ENCODE measurements at places on chromosomes 1 and 21.

GRCh38 chr1:15734901-15735300, 1.2 kb upstream of the SLC25A34 start:
- no peak for DNase-seq

DNA sequence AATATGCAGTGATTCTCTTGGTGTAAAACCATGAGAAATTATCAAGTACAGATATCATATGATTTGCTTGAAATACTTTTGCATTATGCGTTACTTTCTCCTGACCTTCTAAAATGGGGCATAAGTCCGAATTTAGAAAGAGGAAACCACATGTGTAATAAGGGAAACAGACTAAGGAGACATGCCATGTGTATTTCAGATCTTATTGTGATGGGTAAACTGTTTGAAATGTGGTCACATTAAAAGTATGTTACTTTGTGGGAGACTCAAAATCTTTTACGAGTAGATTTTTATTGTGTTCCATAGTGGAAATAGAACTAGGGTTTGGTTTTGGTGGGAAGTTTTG, 173.0 kb downstream of the NFIA start:
- DNase-seq, result no peak

GRCh38 chr1:40662864-40663263, 2.6 kb downstream of the RIMS3 start:
- no peak for DNase-seq

DNA sequence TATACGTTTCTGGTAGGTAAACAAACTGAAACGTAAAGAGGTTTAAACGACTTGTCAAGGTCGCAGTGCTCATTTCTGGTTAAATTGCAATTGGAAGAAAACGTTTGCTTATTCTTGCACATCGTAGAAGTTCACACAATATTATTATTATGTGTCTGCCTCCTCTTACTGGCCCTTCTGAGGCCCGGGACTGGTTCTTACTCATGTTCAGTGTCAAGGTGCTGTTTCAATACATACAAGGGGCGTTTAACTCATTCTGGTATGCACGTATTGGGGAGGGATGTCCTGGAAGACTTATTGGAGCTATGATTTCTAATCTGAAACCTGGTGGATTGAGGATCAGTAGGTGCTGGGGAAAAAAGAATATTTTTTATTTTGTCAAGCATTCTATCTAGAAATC, 932 bp downstream of the RPF1 start:
- no peak for DNase-seq

DNA sequence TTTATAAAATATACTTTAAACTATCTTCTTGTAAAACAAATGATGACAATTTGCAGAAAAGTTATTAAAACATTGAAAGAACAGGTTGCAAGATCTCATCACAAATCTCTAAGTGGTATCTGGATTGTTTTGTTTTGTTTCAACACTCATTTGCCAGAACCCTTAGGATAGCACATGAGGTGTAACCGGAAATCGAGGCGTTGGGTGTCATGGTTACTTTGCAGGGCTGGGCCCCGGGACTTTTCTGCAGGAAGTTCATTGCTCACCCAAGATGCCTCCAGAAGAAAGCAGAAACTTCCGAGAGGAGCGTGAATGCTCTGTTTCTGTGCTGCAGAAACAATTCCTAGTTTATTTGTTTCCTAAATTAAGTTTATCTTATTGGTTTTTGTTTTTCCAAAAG, 2.5 kb downstream of the DISC1 start:
- DNase-seq, result no peak

DNA sequence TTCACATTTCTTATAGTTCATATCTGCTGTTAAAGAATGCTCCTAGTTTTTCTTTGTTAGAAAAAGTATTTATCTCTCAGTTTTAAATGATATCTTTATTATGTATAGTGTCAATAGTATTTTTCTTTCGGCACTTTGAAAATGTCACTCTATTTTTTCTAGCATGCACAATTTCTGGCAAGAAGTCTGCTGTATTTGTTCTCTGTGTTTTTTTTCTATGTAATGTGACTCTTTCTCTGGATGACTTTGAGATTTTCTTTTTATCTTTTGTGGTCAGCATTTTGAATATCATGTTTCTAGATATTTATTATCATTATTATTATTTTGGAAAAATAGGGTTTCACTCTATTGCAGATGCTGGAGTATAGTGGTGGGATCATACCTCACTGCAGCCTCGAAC, 285.2 kb downstream of the PTGER3 start:
- no peak for DNase-seq

GRCh38 chr21:38538353-38538752, 40.1 kb upstream of the ERG start:
- no peak for DNase-seq

DNA sequence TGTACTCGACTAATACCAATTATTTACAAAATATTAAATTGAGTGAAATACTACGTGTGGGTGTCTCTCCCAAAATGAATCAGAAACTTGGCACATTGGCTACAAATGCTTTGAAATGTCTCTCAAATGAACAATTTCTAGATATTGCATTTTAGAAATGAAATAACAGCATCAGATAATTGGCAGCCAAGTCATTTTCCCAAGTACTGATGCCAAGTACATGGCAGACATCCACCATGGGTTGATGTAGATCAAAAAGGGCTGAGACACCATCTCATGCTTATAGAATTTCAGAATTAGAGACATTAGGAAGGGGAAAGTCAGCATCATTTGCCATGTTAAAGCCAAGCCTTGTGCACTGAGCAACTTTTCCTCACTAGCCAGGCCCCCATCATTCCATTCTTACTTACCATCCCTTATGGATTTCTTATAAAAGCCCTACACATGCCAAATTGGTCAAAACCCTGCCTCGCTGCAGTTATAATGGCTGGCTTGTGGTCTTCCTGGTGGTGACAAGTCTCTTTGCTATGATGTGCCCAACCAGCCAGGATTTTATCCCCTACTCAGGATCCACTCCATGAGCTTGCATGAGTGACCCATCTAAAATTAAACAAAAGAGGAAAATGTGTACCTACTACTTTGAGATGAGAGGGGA, 73.1 kb downstream of the GREM2 start:
- no peak for DNase-seq

DNA sequence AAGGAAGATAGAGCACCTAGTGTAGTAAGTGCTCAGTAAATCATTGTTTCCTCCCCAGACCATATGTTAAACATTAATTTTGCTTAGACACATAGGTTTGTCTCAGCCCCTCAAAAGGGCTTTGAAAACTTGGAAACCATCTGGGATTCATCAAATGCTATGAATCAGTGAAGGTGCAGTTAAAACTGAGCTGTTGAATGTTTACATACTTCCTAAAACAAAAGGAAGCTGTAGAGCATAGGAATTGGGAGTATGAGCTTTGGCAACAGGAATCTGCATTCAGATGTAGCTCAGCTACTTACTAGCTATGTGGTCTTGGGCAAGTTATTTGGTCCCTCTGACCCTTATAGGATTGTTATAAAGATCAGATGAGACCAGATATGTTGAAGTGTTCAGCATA, 18.7 kb upstream of the PODN start:
- no peak for DNase-seq

DNA sequence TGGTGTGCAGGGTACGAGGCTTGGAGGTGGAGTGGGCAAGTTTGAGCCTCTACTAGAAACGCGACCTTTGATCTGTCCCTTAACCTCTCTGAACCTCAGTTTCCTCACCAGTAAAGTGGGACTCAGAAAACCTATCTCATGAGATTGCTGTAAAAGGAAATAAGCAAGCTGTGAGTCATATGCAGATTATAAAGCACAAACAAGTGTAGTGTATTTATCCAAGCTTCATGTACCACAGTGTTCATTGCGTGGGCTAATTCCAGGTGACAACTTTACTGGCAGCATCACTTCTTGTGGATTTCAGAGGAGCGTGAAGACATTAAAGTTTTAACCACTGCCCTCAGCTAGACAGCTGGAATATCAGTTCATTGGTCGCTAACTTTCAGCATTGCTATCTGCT, 44.4 kb downstream of the ZNF697 start:
- DNase-seq, result no peak

GRCh38 chr1:158087320-158087927, 93.3 kb upstream of the CD1D start:
- DNase-seq, result peak; percentile 17

DNA sequence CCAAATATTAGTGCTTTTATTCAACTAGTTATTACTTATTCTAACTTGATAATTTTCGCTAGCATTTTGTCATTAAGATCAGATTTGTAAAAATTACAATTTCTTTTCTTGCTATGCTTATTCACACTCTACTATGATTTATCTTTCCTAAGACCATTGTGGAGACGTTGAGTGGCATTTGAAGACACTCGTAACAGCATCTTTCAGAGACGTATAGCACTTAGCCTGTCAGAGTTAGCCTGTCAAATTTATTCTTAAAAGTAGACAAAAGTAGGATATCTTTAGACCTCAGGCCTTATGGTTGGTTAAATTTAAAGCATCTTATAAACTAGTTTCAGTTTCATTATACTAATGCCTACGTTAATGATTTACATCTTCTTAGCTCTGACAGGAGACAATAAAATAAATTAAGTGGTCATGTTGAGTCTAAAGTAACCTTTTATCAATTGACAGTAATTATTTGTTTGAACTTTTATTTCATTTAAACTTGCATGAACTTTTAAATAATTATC, 1410.1 kb downstream of the MRPL39 start:
- no peak for DNase-seq

DNA sequence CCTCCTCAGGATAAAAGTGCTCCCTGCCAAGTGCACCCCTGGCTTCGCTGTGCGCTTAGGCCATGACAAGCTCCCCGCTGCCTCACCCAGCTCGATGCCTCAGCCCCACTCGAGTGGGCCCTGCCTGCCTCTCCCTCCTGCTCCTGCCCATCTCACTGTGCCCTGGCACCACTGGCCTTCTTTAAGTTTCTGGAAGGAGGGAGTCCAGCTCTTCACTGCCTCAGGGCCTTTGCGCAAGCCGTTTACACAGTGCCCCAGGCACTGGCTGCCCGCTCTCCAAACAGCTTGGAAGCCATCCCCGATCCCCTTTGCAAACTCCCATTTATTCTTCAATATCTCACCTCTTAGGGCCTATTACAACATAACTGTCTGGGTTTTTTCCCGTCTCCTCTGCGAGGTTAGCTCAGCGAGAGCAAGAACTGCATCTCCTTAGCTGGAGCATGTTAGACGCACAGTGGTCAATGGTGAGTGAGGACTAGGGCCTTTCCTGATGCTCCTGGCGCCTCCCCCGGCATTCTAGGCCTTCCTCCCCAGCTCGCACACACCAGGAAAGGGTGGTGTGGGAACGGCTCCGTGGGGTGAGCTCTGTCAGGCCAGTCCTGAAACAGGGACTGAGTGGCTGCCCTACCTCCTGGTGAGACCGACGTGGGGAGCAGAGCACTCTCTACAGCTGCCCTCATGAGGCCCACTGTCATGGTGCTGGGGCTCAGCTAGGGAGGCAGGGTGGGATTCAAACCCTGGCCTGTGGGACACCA, 31.9 kb downstream of the PODN start:
- no peak for DNase-seq

- DNase-seq, result no peak
Measured at GRCh38 chr21:31530364-31530763, 129.1 kb upstream of the SOD1 start.

GRCh38 chr1:18110968-18111367, 3.4 kb downstream of the IGSF21 start:
- DNase-seq, result no peak

DNA sequence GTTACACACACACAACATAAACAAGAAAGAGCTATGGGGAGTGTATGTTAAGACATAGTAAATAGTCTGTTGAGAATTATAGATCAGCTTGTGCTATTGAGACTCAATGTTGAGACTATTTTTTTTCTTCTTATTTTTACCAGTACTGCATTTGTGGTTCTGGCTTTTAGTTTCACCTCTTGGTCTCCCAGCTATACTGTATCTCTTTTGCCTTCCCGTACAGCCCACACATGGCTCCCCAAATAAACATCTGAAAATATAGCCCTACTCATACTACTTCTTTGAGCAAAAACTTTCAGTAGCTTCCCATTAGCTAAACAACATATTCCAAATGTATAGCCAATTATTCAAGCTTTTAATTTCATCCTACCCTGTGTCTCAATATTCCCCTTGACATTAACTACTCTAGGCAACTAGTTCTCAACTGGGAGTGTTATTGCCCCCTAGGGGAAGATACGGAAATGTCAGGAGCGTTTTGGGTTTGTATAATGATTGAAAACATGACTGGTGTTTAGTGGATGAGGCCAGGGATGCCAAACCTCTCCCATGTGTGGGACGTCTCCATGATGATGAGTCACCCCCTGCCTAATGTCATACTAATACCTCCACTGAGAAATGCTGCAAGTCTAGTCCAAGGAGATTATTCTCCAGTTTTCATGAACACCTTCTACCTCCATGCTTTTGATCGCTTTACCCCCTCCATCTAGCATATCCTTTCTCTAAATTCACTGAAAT, 6.8 kb downstream of the RPE65 start:
- peak; percentile 53 for DNase-seq

DNA sequence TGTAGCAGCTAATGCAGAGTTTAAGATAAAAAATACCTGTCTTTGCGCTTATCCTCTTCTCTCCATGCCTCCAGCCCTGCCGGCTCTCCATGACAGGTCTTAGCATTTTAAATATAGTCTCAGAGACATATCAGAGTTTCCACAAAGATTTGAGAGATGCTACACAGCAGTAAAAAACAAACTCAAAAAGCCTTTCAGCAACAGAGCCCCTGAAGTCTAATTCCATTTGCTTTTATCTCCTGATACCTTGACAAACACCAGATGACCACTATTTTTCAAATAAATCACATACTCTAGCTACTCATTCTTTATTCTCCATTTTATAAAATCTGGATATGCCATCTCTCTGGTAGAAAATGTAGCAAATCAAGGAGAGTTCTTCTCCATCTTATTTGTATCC, 79.5 kb upstream of the LRRC53 start:
- no peak for DNase-seq

DNA sequence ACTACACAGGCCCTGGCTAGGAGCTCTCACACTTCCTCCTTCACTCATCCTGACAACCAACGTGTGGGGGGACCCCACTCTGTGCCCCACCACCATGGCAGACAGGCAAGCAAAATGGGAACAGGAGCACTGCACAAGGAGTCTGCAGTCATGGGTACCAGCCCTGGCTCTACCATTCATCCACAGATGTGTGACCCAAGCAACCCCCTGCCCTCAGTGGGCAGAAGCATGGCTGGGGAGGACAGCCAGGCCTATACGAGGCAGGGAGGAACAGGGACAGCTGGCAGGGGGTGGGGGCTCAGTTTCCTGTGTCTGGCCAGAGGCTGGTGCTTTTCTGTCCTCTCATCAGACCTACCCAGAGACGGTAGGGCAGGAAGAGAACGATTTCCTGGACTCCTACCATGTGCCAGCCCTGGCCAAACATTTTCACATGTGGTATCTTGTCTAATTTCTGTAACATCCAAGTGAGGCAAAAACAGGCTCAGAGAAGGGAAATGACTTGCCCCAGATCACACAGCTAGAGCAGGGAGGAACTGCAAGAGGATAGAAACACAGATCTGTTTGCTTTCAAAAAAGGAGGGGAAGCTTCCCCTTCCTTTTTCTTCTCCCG, 178.0 kb downstream of the HIVEP3 start:
- DNase-seq, result no peak

- DNase-seq, result no peak
Measured at GRCh38 chr1:54583307-54583686, 35.3 kb downstream of the ACOT11 start.

All from skeletal muscle cell (primary cell).